ENCODE measurements at places on chromosomes 6 and 20.

DNA sequence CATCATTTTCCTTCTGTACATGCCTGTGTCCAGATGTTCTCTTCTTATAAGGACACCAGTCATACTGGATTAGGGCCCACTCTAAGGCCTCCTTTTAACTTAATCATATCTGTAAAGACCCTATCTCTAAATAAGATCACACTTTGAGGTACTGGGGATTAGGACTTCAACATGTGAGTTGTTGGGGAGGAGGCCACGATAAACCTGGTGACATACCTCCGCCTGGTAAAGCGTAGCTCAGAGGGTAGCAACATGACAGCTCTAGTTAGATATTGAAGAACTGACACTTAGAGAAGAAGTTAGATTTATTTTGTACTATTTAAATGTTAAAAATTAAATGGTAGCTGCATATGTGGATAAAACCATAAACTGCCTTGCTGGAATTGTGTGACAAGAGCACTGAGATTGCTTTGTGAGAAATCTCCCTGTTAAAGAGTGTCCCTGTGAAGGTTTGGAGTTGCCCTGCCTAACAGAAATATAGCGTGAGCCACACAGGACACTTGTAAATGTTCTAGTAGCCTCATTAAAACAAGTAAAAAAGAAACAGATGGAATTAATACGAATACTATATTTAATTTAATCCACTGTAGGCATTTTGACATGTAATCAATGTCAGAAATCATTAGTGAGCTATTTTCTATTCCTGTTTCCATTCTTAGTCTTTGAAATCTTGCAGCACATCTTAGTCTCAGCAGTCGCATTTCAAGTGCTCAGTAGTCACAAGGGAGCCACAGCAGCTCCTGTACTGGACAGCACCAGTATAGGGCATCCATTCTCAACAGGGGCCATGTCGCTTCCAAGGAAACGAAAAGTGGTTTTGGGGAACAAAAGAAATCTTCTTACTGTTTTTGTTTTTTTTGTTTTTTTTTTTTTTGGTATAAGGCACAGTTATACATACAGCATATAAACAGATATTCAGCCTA lies 13.4 kb downstream of the PLCB1 start:
- no peak for DNase-seq

GRCh38 chr20:26135325-26136110 lies 438.9 kb upstream of the ZNF337 start:
- no peak for DNase-seq

GRCh38 chr6:52457096-52457495 lies 37.0 kb downstream of the EFHC1 start:
- no peak for DNase-seq

GRCh38 chr6:79117752-79118151 lies 39.7 kb upstream of the PHIP start:
- no peak for DNase-seq

- no peak for DNase-seq
These were observed 36.3 kb downstream of the DYNLT1 start for GRCh38 chr6:158608221-158608620.

DNA sequence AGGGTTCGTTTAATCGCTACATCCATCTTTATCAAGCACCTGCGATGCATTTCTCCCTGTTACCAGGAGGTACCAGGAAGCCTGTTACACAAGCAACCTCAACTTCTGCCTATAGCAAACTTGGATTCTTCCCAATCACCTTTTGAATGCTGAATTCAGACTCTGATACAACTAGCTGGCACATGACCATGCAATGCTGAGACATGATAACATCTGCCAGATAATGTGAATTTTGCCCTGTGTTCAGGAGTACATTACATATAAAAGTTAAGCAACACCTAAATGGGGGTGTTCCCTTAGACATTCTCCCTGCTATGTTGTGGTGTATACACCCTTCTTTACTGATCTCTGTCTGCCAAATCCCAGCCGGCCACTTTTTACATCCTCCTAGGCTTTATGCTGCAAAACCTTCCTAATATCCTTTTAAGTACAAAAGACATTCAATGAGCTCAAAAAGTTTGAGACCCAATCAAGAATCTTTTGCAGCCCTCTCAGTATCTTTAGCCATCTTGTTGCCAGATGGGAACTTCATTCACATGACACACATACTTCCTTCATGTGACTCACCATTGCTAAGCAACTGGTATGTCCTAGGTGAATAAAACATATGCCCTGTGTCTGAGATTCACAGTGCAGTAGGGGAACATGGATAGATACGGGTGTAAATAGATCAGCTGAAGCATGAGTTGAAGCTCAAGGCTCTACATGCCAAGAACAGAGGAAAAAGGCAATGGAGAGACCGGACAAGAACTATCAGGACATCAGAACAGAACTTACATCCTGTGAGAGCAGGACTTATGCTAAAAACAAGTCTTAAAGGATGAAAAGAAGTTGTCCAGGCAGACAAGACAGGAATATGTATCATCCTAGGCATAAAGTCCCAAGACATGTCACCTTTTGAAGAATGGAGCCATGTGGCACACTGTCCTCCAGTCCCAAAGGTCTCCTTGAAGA lies 84.3 kb downstream of the ZHX3 start:
- peak; percentile 73 for DNase-seq

DNA sequence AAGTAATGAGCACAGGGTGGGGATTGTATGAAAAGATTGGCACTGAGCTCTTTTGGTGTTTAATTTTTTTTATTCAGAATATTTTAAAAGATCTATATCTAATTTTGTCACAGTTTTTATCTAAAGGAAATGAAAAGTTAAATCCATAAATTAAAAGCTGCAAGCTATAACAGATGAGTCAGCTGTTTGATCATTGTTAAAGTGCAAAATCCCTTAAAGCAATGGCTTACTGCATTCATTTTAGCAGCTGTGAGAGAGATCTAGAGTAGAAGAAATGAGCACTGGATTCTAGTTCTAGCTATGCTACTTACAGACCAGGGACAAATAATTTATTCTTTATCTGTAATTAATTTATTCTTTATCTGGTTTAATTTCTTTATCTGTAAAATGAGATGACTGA lies 245.9 kb downstream of the CD109 start:
- DNase-seq, result no peak

DNA sequence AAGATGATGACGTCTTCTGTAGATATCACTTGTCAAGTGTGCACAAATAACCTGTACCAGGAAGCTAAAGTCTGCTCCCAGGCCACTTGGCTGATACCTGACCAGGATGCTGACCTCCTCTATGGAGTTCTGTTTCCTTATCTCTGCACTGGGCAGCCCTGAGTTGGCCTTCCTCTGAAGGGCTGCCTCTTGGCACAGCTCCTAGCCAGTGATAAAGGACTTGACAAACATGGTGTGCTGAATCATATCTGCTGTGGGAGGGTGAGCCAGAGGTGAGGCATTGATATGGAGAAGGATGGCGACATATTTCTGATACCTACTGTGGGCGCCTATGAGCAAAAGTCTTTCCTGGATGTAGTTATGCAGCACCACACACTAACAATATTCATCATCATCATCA lies 32.8 kb upstream of the FOXA2 start:
- no peak for DNase-seq

GRCh38 chr6:166942393-166943168 lies 13.8 kb downstream of the RNASET2 start:
- DNase-seq, result no peak

DNA sequence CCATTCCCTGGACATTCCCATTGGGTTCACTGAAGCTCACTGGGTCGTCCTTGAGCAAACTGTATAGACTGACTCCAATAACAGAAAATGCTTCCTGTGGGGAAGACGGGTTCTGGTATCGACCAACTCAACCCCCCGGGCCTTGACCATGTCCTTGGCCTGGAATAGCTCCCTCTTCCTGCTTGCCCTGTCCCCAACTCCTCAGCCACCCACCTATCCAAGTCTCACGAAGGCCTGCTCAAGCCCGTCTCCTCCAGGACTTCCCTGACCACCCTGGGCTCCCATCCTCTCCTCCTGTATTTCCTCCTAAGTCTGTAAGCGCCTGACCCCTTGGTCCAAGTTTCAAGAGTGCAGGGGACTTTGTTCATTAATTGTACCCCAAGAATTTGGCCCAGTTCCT lies 2.8 kb upstream of the HMGA1 start:
- no peak for DNase-seq

DNA sequence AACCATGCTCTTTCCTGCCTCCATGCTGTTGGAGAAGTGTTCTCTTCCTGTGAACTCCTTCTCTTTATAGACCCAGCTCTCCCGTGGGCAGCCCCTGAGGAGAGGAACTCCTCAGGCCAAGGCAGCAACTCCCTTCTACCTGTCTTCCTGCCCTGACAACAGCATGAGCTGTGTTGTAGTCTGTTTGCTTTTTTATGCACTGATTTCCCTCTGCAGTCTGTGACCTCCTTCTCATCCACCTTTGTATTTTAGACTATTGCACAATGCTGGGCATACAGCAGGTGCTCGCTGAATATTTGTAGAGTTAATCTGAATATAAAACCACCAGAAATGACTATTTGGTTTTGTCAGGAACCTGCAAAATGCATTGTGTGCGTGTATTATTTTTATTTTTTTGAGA lies 152.2 kb upstream of the CHD6 start:
- DNase-seq, result no peak

DNA sequence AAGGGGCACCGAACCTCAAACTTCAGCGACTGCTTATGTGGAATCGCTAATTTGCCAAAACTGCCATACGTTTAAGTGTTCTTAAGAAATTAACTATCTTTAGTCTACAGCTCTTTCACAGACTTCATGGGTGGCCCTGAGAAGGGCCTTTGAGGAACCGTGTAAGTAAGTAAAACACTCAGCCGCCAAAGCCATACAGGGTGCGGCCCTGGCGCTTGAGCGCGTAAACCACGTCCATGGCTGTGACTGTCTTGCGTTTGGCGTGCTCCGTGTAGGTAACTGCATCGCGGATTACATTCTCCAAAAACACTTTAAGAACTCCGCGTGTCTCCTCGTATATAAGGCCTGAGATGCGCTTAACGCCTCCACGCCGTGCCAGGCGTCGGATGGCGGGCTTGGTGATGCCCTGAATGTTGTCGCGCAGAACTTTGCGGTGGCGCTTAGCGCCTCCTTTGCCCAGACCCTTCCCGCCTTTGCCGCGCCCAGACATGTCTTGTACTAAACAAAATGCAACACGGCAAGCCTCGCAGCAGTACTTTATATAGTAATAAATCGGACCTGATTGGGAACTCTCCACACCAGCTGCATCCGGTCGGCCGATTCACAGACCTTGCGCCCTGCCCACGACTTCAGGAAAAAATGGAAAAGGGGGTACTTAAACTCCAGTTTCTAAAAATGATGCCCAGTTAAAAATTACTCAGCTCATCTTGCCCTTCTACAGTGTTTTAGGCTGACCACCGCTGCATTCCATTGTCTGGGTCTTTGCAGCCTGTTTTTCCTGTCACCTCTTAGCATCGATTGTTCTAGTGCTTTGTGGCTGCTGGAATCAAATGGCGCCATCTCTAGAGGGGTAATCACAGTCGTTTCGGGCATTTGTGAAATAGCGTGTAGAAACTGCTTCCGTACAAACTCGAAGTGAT lies 38.9 kb downstream of the OR2B2 start:
- DNase-seq, result no peak

GRCh38 chr6:105272786-105273185 lies 93.0 kb upstream of the POPDC3 start:
- peak; percentile 12 for DNase-seq

- peak; percentile 56 for DNase-seq
These were observed 451.5 kb downstream of the PLCB1 start for GRCh38 chr20:8583566-8584043.

- no peak for DNase-seq
These were observed 152.8 kb upstream of the SLC35B3 start for GRCh38 chr6:8588176-8588575.

DNA sequence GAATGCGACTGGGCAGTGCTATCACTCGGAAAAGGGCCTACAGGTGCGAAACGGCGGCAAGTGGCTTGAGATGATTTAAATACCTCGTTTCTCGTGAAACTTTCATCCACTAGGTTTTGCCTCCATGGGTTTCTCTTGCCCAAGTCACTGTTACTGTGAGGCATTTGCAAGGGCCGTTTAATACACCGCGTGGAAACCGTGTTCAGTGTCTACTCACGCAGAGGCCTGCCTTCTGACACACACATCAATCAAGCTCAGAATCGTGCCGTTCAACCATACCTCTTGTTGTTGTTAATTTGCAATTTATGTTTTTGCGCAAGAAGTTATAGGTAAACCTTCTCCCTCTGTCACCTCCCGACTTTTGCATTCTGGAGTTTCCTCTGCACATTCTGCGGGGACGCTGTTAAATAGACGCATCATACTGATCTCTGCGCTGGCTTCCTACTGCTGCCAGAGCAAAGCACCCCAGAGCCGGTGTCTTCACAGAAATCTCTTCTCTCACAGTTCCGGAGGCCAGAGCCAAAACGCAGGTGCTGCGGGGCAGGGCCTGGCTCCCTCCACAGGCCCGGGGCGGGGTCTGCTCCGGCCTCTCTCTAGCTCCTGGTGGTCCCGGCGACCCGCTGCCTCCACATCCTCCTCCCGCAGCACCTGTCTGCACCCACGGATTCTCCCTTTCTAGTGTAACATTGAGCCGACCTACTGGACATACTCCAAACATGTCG lies 251.4 kb downstream of the SMOC2 start:
- no peak for DNase-seq

DNA sequence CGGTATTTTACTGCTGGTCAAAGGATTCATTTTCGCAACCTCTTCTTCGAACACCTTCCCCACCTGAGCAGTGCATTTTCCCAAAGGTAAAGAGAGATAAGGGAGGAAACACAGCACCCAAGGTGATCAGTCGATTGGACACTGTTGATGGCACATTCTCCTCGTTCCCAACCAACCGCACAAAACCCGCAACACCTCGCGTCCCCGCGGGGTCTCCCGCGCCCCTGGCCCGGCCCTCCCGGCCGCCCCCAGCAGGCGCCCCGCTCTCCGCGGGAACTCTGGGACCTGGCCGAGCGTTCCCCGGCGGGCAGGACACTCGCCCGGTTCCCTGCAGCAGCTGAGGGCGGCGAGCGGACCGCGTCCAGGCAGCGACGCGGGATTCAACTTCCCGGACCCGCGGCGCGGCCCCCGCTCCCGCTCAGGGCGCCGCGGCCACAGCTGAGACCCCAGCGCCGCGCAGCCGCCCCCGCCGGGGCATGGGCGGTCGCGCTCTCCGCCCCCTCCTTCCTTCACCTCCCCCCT lies 506 bp downstream of the RGS17 start:
- DNase-seq, result no peak

DNA sequence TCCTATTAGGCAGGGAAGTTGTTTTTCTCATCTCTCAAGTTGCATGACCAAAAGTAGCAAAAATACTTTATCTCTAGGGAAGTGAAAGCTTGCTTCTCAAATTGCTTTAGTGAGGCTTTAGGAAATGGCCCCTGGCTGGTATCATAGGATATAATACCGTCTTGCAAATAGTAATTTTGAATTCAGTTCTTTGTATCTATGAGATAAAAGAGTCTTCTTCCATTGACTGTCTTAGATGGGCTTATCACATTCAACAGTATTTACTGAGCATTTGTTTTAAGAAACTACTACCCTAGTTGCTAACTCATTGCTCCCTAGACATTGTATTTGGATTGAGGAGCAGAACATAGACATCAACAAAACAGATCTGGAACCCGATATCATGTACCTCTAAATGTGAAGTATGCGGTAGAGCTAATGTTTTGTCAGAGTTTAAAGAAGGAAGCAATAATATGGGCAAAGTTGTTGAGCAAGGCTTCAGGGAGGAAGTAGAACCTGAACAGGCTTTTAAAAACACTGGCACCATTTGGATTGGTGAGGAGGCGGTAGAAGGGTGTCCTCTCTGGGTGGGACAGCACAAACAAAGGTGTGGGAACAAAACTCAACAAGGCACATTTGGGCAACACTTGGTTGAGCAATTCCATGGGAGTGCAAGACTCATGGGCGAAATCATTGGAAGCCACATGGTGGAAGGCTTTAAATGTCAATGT lies 101.5 kb downstream of the SGK1 start:
- DNase-seq, result no peak
